ENCODE measurements at places on chromosomes 1 and 21.
A peak's percentile ranks its signal among the peaks of the same experiment; 100 is the strongest.

- DNase-seq: peak; percentile 27
These were observed 26.5 kb downstream of the GPR137B start for GRCh38 chr1:236168716-236169429.

GRCh38 chr1:205595861-205596260 lies 36.0 kb downstream of the ELK4 start:
- DNase-seq: no peak

DNA sequence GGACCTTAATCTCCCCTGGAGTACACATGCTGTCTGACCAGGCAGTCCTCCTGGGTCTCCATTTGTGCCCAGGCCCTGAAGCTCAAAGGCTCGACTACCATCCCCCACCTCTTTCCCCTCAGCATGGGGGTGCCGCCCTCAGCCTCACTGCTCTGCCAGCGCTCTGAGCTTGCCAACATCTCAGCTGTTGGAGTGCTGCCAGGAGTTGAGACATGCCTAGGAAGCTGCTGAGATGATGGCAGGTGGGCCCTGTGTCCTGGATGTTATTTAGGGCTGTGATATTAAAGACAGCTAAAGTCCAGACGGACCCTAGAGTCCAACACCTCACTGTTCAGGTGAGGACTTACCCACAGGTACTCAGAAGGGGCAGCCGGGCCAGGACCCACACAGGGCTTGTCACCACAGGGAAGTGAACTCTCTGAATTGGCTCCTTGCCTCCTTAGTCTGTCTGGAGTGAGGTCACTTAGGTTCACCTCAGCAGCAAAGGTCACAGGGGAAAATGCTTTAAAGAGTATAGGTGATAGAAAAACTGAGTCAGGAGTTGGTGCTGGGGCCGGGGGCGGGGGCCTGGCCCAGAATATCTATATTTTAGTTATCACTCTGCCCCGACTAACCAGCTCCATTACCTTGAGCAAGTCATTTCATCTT lies 19.7 kb upstream of the KCNC4 start:
- DNase-seq: no peak

DNA sequence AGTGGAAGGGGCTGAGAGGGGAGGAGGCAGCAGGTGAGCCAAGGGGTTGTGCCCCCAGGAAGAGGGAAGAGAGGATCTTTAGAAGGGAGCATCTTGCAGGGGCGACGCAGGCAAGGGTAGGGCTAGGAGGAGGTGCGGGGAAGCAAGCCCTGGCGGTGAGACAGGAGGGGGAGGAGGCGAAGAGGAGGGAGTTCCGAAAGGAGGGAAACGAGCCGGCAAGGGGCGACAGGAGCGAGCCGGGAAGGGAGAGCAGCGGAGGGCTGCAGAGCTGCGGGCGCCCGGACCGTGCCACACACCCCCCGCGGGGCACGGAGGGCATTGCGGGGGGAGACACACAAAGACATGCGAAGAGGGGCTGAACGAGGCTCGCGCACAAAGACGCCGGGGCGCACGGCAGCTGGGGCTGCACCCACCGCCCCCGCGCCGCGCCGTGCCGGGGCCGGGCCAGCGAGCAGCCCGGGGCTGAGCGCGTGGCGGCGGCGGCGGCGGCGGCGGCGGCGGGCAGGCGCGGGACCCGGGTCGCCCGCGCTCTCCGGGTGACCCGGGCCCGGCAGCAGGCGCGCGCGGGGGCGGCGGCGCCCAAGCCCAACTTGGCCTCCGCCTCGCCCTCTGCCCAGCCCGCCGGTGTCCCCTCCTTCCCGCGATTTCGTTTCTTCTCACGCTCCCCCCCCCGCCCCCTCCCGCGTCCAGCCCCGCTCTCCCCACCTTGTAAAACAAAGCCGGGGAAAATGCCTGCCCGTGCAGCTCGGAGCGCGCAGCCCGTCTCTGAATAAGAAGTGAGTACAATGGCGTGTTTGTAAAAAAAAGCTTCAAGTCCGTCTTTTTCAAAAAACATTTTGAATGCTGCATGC lies at the start of gene KCNK2:
Gene KCNK2 (plus strand): TSS at position 206 of the 851 bp plus-strand sequence. CDS start 649 bp downstream, outside the sequence.
- DNase-seq: no peak

DNA sequence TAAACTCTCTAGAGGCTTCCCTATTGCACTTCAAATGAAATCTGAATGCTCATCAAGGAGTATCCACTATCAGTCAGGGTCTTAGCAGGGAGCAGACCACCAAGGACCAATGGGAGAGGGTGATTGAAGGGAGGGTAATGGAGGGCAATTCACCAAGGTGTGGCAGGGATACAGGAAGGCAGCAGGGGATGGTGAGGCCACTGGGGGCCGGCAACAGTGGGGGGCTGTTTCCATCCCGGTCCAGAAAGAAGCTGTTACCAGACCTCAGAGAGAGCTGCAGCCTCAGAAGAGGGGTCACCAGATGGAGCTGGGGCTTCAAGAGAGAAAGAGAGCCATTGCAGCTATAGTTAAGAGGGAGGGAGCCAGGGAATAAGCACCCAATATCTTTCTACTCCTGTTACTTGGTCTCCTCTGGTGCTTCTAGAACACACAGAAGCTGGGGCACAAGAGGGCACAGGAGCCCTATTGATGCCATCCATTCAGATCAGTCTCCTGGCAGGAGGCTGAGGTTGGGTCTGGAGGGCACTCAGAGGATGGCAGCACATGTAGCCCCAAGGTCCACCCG lies 417.6 kb downstream of the PTPRU start:
- DNase-seq: no peak

DNA sequence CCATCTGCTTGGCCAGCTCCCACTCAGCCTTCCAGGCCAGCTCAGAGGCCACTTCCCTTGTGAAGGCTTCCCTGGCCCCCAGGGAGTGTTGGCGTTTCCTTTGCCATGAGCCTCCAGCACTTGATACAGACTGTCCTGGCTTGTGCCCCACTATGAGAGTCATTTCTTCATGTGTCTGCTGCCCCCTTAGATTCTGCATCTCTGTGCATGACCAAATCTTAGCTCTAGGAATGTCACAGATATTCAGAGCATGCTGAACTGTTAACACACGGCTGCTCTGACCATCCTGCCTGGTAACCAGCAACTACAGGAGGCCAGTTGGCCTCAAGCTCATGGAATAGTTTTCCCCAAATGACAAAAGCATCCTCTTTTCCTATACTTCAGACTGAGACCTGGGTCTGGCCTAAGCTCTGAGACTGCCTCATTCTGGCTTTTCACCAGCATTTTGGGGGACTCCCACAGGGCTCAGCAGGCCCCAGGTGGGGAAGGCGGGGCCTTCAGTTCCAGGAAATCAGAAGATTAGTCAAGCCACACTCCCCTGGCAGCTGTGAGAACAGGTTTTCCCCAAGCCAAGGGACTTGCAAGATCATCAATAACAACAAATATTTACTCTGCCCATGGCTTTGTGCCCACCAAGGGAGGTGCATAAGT lies 182.6 kb upstream of the EDN2 start:
- no peak for DNase-seq

DNA sequence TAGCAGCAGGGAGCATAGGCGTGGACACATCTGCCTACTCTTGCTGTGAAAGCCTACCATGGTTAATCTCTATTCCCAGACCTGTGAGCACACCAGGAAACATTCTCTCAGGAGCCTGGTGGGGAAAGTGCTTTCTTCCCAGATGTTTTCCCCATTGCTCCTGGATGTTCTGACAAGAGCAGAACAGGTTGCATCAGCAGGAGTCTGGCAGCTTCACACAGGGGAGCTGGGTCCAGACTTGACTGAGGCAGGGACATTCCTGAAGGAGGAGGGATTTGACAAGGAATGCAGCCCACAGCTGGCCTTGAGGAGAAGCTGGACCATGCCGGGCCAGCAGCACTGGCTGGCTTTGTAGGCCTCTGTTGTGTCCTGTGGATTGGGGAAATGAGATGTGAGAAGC lies 21.0 kb upstream of the ARTN start:
- DNase-seq: peak; percentile 49

DNA sequence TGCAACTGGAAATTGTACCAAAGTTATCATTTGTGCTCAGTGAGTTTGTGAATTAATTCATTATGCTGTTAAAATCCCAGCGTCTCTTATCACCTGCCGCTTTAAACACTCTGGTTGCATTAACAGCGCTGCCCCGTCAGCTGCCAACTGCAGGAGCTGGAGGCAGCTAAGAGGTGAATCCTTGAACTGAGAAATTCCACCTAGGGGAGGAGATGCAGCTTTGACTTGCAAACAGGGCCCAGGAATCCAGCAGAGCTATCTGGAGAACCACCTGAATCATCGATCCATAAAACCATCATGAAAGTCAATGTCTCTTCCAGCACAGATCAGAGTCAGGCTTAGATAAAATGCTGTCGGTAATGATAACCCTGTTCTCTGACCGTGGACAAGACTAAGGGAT lies 140.7 kb upstream of the PTBP2 start:
- DNase-seq: no peak

GRCh38 chr1:6506210-6507036 lies 15.0 kb upstream of the PLEKHG5 start:
- no peak for DNase-seq

- DNase-seq: no peak
These were observed 118.7 kb upstream of the BARHL2 start for GRCh38 chr1:90835661-90836344.

- no peak for DNase-seq
These were observed 25.2 kb downstream of the ETS2 start for GRCh38 chr21:38830671-38831525.

DNA sequence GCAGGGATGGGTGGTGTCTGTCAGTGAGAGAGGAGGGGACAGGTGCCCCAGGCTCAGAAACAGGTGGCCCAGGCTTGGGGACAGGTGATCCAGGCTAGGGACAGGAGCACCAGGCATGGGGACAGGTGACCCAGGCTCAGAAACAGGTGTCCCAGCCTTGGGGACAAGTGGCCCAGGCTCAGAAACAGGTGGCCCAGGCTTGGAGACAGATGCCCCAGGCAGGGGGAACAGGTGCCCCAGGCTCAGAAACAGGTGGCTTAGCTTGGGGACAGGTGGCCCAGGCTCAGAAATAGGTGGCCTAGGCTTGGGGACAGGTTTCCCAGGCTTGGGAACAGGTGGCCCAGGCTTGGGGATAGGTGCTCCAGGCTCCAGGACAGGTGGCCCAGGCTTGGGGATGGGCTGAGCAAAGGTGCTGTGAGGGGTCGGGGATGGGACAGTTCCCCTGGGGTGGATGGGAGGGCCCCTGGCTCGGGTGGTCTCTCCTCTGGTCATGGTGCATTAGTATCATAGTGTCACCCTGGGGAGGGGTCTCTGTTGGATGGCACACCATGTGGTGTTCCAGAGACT lies 87.7 kb upstream of the C1orf174 start:
- DNase-seq: no peak

GRCh38 chr1:21616372-21616771 lies 52.8 kb downstream of the RAP1GAP start:
- no peak for DNase-seq

- no peak for DNase-seq
These were observed 307.9 kb downstream of the HLX start for GRCh38 chr1:221187174-221187573.

DNA sequence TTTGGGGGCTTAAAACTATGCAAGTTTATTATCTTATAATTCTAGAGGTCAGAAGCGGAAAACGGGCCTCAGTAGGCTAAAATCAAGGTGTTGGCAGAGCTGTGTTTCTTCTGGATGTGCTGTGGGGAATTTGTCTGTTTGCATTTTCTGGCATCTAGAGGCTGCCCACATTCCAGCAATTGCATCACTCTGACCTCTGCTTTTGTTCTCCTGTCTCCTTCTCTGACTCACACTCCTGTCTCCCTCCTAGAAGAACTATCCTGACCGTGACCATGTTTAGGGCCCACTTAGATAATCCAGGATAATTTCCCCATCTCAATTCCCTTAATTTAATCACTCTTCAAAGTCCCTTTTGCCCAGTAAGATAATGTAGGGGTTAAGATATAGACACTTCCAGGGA lies 127.4 kb upstream of the DEPDC1 start:
- DNase-seq: no peak

GRCh38 chr1:219066631-219067349 lies 106.9 kb upstream of the LYPLAL1 start:
- DNase-seq: no peak

DNA sequence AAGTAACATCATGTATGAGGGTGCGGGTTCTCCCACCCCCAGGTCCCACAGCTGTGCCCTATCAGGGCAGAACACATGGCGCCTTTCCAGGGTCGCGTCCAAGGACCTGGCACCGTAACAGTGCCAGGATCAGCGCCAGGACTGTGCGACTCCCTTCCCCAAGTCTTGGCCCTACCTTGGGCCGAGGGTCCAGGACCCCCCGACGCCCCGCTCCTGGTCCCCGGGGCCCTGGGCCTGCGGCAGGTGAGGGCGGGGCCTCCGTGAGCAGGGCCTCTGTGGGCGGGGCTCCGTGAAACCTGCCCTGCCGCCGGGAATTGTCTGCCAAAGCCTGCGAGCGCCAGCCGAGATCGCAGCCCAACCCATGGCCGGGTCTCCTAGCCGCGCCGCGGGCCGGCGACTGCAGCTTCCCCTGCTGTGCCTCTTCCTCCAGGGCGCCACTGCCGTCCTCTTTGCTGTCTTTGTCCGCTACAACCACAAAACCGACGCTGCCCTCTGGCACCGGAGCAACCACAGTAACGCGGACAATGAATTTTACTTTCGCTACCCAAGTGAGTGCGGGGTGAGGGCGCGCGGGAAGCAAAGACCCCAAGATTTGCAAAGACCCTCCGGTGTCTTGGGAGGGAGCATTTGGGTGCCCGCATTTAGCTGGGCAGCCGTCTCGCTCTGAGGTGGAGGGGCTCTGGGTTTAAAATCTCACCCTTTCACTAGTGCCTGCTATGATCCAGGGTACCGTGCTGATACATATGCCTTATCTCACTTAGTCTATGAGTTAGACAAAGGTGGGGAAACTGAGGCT lies at the start of gene RHBG:
Gene RHBG (plus strand): TSS at position 323 of the 796 bp plus-strand sequence. CDS start 39 bp downstream, at position 362.
- peak; percentile 29 for DNase-seq

GRCh38 chr1:192878249-192878648 lies 69.4 kb downstream of the RGS2 start:
- no peak for DNase-seq

- no peak for DNase-seq
These were observed 3.8 kb downstream of the LAMC1 start for GRCh38 chr1:183027031-183027430.

DNA sequence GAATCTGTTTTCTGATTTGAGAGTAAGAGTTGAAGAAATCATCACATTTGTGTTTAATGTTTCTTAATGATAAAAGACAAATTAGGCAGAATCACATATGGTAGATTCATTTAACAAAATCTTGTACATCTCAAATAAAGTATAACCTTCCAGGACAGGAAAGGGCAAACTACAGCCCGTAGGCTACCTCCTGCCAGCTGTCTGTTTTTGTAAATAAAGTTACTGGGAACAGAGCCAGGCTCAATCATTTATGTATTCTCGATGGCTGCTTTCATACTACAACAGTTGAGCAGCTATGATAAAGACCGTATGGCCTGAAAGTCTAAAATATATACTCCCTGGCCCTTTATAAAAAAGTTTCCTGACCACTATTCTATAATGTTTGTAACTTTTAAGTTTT lies 204.1 kb downstream of the COL24A1 start:
- no peak for DNase-seq

GRCh38 chr1:9143250-9143649 lies 14.3 kb upstream of the GPR157 start:
- peak; percentile 68 for DNase-seq

- DNase-seq: no peak
These were observed 95.6 kb downstream of the CENPF start for GRCh38 chr1:214698559-214698958.

GRCh38 chr1:12468323-12468722 lies 149.7 kb downstream of the DHRS3 start:
- no peak for DNase-seq

- DNase-seq: no peak
These were observed 42.0 kb upstream of the LDLRAP1 start for GRCh38 chr1:25501235-25502058.

GRCh38 chr21:36948686-36949085 lies 17.8 kb downstream of the HLCS start:
- no peak for DNase-seq

Measured in breast epithelium (tissue), 4 donors.